ENCODE measurements at places on chromosomes 4 and X.
A peak's percentile ranks its signal among the peaks of the same experiment; 100 is the strongest.

GRCh38 chr4:69601065-69601464 lies 38.4 kb downstream of the UGT2A2 start:
- no peak for DNase-seq

- no peak for DNase-seq
Measured at GRCh38 chrX:135327299-135327698, 18.0 kb downstream of the ETDC start.

DNA sequence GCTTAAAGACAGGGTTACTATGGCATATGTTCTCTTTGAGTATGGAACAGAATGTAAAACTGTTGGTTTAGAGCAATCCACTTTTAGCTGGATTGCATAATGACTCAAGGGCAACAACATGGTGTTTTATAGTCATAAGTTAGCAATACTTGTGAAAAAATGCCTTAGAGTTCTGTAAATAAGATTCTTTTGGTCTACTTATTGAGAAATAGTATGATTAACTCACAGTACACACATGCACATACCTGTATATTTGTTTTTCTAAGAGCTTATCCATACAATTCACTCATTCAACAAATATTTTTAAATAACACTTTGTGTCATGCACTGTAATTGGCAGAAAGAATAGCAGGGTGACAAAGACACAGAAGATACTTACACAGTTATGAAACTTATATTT lies 1415.5 kb downstream of the PCDH7 start:
- DNase-seq, result no peak

DNA sequence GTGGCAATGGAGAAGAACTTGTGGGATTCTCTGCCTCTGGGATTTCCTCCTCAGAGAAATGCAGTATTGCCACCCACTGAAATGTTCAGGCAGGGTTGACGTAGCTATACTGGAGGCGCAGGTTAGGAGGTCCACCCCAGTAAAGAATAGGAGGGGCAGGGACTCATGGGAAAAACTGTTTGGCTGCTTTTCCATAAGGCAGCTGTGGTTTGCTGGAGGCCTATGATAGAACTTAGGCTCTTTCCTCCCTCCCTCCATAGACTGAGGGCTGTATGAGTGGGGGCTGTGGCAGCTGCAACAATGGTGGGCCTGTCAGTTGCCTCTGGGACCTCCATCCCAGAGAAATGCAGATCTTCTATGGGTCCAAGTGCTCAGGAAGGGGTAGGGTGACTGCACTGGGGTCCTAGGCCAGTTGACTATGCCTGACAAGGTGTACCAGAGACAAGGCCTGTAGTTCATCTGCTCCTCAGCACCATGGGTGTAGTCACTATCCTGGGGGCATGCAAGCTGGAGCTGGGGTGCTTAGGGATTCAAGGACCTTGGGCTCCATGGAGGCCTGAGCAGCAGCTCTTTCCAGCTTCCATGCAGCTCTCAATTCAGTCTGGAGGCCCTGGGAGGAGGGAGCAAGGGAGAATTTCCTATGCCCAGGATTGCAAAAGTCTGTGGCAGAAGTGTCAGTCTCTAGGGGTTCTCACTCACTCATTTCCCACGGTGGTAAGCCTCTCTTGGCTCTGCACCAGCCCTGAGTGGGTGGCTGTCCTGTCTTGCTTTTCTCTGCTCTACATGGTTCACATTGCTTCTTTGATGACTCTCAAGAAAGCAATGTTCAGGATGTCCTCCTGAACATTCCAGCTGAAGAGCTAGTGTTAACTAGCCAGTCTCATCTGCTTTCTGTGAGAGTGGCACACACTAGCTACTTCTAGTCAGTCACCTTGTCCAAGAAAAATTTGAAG lies 353.0 kb downstream of the IDS start:
- no peak for DNase-seq

DNA sequence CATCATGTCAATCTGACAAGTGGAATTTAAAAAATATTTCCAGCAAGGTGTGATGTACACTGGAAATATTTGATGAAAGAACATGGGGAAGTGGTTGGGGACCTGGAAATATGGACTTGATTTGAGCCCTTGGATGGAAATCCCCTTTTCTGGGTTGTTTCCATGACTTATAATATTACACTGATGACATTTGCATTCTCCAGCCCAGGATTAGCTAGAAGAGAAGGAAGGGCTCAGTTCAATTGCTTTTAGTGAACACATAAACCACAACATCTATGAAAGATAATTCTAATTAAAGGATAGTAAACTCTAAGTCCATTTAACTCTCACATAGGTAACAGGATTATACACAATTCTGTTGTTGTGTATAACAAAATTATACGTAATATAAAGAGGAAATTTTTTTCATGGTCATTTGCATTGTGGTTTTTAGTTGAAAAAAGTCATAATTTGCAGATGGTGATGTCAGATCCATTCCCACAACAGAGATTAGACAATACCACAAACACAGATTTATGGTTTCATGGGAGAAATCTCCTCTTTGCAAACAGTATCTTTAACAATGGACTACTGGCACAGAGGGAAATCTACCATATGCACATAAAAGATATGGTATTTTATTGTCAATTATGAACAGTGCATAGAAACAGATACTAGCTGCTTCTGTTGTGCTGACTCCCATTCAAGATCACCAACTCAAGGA lies 126.5 kb downstream of the DKK2 start:
- DNase-seq, result no peak

- DNase-seq, result no peak
Measured at GRCh38 chr4:7001271-7001670, 41.9 kb upstream of the TADA2B start.

GRCh38 chr4:85611661-85612060 lies 136.7 kb downstream of the ARHGAP24 start:
- no peak for DNase-seq

GRCh38 chrX:101051153-101051548 lies 760 bp downstream of the TRMT2B start:
- no peak for DNase-seq

DNA sequence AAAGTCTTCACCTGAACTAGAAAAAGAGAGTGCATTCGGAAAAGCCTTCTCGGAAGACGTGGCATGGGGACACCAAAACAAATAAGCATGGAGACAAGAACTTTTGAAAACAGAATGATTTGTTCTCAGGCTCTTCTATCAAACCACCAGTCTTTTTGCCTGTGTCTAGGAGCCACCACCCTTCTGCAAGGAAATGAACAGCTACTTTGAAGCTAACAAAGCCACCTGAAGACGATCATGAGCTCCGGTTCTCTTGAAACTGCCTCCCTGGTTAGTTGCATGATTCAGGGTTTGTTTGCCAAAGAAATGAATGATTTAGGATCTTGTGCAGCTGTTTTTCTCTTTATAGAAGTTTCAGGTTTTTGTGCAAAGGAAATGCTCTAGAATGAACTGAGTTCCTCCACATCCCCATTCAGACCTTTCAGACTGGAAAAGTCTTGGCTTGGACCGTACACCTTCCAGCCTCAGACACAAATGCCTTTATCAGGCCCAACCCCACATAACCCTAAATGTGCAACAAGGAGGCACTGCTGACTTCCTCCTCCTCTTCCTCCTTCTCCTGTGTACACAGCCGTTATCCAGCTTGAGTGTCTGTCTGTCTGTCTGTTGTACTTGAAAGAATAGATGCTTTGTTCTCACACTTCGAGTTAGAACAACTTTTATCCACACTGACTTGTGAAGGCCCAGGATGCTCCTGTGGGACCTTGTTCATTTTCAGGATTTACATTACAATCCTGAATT lies 334.8 kb upstream of the KLF3 start:
- DNase-seq, result no peak

DNA sequence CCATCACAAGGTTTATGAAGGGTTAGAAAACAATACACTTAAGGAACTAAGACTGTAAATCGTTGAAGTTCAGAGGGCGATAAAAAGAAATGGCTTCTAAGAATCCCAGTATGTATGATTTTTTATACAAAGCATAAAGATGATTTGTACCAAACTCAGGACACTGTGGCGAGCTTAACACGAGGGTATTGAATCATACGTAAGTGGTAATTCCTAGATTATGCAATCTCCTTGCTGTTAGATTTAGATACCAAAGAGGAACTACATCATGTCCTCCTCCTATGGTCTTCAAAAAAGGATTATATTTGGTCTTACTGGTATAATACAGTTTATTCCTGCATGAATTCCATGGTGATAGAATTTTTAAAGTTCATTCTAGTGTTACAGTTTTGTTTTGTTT lies 23.9 kb downstream of the NFKB1 start:
- DNase-seq, result no peak

GRCh38 chr4:1092026-1092982 lies 21.1 kb downstream of the RNF212 start:
- no peak for DNase-seq

DNA sequence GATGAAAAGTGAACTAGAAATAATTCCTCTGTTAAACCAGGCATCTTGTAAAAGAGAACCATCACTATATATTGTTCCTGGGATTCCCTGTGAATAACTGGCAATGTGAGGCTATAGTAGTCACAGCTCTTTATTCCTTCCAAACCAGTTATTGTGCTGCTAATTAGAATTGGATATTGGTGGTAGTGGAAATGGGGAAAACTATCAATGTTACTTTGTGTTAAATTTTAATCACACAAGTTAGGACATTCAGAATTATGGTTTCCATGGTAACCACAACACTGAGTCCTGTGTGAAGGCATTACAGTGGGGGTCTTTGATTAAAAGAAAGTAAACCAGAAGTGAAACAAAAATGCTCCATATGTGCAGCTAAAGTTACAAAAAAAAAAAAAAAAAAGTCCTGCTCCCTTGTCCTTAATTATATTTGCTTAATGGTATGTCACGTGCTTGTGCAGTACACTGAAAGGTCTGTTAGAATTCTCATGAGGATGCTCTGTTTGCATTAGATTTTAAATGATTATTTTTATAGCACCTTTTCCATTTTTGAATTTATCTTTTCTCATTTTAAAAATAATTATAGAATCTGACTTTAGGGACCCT lies 200.4 kb downstream of the ADGRL3 start:
- no peak for DNase-seq

GRCh38 chr4:24303926-24304325 lies 280.4 kb downstream of the DHX15 start:
- DNase-seq, result no peak

GRCh38 chr4:169272265-169272886 lies 1.6 kb upstream of the SH3RF1 start:
- no peak for DNase-seq

- DNase-seq, result peak; percentile 30
Measured at GRCh38 chrX:32137525-32137924, 1065.7 kb upstream of the FTHL17 start.

DNA sequence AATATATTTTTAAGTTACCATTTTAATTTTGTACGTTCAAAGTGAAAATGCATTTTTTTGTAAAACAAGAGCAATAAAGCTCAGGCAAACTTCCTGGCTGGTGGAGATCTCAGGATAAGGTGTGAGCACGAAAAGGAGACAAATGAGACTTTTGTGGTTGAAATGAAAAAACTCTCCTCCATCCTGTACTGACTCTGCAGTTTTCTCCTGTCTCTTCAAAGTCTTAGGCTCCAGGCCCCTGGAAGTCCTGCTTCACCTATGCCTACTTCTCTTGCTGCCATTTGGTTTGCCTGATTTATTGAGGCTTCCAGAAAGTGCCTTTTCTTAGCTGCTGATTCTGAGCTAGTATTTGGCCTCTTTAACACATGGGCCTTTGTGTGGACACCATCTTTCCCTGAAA lies 77.7 kb downstream of the MAML3 start:
- DNase-seq, result no peak

DNA sequence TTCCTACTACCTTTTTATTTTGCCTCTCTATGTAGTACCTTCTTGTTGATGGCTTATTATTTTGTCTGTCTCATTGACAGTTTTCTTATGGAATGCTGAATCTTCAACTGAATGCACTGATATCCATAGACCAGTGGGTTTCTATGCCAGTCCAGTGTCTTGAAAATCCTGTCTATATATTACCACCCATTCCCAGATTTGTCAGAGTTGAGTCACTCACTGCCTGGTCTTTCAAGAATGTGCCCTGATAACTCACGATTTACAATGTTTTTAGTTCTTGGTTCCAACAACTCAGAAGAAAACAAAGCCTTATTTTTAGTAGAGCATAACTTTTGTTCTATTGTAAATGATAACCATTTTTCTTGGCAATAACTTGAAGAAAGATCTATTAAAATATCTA lies 606.0 kb upstream of the PITX2 start:
- DNase-seq, result no peak

DNA sequence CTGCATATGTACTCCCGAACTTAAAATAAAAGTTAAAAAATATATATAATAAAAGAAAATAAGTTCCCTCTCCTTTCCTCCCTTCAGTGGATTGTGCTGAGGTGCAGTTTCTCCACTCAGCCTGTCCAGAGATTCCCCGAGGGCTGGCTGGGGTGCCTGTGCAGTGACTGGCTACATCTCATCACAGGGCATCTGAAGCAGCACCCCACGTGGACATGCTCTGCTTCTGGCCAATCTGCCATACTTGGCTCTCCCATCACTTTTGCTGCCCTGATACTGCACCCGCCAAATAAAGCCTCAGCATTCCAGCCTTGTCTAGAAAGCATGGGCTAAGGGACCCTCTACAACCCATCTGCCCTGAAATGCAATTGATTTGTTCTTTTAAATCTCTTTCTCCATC lies 11.1 kb upstream of the MGST2 start:
- no peak for DNase-seq

DNA sequence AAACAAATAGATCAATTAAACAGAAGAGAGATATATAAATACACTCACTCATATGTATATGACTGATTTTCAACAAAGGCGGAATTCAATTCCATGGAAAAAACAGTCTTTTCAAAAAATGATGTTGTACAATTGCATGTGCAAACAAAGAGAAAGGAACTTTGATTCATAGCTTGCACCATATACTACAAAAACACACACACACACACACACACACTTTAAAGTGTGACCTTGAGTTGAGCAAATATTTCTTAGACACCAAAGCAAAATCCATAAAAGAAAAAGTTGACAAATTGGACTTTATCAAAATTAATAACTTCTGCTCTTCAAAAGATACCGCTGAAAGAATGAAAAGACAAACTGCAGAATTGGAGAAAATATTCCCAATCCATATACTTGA lies 168.8 kb downstream of the EVC2 start:
- no peak for DNase-seq

- no peak for DNase-seq
Measured at GRCh38 chrX:41014776-41015360, 70.4 kb upstream of the USP9X start.

GRCh38 chr4:58734030-58734674 lies 1624.0 kb upstream of the IGFBP7 start:
- DNase-seq, result no peak

DNA sequence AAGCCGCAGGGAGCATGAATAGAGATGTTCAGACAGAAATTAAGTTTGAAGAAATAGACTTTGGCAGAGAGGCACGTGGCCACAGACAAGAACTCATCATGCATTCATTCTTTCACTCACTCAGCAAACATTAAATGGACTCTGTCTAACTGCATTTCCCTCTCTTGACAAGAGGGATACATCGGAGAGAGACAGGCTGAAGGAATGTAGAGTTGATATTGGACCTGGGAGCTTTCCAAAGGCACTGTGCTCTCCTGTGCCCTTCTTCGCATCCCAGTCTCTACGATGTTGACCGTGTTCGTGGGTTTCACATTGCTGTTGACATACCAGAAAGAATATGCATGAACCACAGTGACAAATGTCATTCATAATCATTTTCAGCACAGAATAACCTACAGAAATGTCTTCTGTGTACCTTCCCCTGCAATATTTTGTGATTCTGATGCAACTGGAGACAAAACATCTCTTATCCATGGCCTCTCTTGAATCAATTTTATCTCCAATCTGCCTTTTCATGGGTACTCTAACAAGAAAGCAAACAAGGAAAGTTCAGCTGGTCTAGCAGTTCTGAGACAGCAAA lies 34.7 kb upstream of the CD99 start:
- DNase-seq, result no peak

Measured in endothelial cell (in vitro differentiated cells).